ENCODE measurements at places on chromosomes 2 and 18. TPM values are rescaled to one million over a fixed set of nuclear protein-coding genes. Genes with fewer than 3 reads are reported as not detected.

DNA sequence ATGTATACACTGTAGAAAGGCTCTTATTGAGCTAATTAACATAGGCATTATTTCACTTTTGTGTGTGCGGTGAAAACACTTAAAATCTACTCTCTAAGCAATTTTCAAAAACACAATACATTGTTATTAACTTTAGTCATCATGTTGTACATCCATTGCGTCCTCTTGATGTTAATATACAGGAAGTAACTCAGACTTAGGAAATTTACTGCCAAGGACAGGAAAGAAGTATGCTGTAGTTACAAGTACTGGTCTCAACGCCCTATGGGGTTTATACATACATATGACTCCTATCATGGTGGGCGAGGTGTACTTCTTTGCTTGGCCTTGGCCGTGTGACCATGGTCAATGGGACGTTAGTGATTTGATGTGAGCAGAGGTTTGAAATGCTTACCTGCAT lies 15.5 kb downstream of the SCTR start:
- no peak for DNase-seq

- DNase-seq, result no peak
Measured at GRCh38 chr18:13139885-13140450, 78.6 kb upstream of the LDLRAD4 start.

- no peak for DNase-seq
Measured at GRCh38 chr2:24985511-24985910, 13.8 kb upstream of the DNAJC27 start.

- DNase-seq, result no peak
Measured at GRCh38 chr2:98487806-98488189, 43.1 kb downstream of the INPP4A start.

DNA sequence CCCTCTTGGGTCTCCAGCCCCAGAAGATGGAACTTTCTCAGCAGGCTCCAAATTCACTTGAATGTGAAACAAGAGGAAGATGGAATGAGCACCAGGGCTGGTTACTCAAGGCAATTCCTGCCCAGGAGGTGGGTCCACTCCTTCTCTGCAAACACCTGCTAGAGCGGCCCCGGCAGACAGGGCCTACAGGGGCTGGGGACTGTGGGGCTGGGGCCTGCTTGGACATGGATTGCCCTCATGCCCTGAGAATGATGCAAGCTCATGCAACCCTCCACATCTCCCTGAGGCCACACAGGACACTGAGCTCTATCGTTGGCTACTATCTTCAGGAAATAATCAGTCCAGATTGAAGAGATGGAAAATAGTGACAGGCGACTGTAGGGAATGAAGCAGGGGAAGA lies 39.1 kb downstream of the TFCP2L1 start:
- no peak for DNase-seq

The KCNE4 gene
- total RNA-seq, result 13.4 TPM

The ALPG gene
- total RNA-seq, result not detected
